T follicular helper cell (primary cell): ENCODE measurements at places on chromosomes 16 and 17.
A peak's percentile ranks its signal among the peaks of the same experiment; 100 is the strongest.

DNA sequence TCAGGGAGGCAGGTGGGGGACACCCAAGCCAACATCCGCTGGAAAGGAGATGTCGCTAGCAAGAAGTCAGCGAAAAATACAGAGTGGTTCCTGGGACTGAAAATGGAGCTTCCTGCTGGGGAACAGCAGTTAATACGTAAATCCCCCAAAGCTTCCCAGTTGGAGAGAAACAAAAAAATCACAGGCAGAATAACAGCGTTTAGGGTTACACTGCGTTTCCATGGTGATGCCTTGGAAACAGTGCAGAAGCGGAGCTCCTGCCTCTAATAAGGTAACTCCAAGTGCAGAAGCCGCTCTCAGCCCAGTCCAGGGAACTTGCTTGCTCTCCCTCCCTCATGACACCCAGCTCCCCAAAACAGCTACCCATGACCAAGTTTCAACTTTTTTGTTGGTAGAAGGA, 73.4 kb downstream of the PLD6 start:
- DNase-seq = no peak

GRCh38 chr17:6145946-6146345, 75.8 kb downstream of the WSCD1 start:
- DNase-seq = no peak

DNA sequence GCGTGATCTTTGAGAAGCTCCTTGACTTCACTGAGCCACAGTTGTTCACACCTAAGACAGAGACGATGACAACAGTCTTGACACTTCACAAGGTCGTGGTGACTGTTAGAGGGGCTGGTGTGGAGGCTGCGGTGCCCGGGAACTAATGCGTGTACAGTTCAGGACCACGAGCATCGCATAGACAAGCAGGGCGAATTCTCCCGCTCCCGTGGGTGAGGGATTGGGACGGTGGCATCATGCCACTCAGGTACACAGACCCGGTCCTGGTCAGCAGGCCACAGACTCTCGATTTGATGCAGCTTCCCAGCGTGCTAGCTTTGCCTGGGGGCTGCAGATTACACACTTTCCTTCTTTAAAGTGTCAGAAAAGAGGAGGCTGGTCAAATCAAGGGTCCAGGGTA, 24.7 kb downstream of the CEP295NL start:
- no peak for DNase-seq

DNA sequence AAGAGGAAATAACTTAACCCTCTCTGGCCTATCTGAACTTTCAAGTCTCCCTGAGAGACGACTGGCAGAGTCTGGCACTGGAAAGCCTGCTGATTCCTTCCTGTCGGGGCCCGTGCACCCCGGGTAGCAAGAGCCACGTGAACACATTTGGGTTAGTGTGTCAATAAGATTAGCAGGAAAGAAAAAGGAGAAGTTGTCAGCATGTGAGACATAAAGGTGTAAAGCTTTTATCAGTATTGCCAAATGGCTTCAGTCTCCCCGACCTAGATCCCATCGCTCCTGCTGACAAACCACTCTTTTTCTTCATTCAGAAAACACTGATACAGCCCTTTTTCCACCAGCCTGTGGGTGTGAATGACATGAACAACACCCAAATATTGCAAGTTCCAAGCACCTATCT, 74.4 kb downstream of the CCT6B start:
- no peak for DNase-seq

GRCh38 chr16:78396673-78397072, 297.2 kb downstream of the WWOX start:
- DNase-seq = no peak

DNA sequence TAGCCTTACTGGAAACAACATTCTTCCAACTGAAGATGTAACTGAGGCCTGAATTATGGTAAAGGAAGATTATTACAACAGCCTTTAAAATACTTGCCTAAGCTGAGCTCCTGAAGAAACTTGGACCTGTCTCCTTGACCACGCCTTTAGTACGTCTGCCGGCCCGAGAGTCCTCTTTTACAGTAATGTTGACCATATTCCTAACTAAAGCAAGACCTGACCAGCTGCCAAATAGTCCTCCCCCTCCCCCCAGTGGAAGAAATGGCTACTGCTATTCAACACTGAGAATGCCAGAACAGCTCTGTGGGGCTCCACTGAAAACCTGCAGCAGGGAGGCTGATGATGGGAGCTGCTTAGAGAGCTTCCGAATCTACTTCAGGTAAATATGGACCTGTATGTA, 12.6 kb upstream of the FOXJ1 start:
- DNase-seq = no peak

- DNase-seq = no peak
These were observed 375 bp upstream of the SPN start for GRCh38 chr16:29662729-29663015.

GRCh38 chr17:78105101-78105500, 23.5 kb downstream of the TMC6 start:
- DNase-seq = no peak

- no peak for DNase-seq
These were observed 59.7 kb upstream of the DHX40 start for GRCh38 chr17:59505610-59506276.

- no peak for DNase-seq
These were observed 25.3 kb downstream of the CTRB2 start for GRCh38 chr16:75181630-75182029.

- DNase-seq = no peak
These were observed 17.7 kb upstream of the SMURF2 start for GRCh38 chr17:64679710-64680216.

DNA sequence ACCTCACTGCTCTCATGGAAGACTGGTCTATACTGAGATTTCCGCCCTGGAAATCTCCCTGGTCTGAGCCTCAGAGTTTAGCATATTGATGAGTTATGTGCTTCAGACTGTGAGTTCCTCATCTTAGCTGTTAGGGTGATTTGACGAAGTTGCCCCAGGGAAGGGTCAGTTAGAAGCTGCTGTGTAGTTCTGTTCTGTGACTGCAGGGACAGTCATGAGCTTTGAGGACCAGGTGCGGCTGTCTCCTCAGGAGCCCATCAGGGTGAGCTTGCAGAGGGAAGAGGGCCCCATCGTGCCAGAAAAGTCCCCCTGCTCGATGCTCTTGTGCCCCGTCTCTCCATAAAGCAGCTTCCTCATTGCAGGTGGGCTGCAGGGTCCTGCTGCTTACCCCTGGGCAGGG, 28.3 kb upstream of the IL17C start:
- DNase-seq = no peak

GRCh38 chr17:3755335-3756030, 31.8 kb downstream of the HASPIN start:
- no peak for DNase-seq

- no peak for DNase-seq
These were observed 3.6 kb upstream of the KDM8 start for GRCh38 chr16:27199736-27200135.

DNA sequence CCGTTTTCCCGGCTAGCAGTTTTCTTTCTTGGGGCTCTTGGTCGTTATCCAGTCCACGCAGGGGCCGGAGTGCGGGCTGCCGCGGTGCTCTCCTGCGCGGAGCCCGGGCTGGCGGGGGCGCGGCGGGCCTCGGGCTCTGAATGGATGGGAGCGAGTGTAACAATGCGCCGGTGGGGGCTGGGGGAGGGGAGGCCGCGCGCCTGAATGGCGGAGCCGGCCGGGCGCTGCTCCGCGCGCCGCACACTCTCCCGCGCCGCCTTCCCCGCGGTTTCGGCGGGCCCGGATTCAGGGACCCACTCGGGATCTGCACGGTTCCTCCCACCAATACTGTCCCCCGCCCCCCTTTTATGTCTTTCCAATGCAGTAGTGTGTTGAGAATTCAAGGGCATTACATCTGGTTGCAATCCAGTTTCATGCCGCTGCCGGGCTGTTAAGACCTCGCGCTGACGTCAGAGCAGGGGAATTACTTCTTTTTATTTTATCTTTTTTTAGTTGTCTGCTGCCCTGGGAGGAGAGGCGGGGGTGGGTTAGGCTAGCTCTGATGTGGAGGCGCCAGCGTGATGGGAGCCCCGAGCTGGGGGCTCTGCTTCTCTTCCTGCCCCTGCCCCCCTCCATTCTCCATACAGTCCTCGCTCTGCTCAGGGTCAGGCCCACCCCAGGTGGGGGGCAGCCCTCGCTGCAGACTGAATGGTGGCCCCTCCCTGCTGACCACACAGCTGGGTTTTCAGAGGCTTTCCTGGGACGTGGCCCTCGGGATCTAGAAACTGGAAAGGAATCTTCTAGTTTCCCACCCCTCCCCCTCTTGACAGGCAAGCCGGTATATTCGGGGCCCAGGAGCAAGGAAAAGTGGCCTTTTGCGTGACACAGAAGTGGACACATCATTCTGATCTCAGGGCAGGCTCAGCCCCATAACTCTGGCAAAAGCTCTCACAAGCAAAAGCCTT, 1.8 kb downstream of the RAI1 start:
- peak; percentile 63 for DNase-seq

- DNase-seq = peak; percentile 50
These were observed 15.6 kb upstream of the AURKB start for GRCh38 chr17:8225813-8226535.

GRCh38 chr17:7929158-7930023, at the start of gene KCNAB3:
KCNAB3 (minus strand) TSS chr17:7929856; CDS start chr17:7929435, 421 bp downstream.
- peak; percentile 61 for DNase-seq

GRCh38 chr16:88480829-88481228, 27.7 kb downstream of the ZFPM1 start:
- no peak for DNase-seq

DNA sequence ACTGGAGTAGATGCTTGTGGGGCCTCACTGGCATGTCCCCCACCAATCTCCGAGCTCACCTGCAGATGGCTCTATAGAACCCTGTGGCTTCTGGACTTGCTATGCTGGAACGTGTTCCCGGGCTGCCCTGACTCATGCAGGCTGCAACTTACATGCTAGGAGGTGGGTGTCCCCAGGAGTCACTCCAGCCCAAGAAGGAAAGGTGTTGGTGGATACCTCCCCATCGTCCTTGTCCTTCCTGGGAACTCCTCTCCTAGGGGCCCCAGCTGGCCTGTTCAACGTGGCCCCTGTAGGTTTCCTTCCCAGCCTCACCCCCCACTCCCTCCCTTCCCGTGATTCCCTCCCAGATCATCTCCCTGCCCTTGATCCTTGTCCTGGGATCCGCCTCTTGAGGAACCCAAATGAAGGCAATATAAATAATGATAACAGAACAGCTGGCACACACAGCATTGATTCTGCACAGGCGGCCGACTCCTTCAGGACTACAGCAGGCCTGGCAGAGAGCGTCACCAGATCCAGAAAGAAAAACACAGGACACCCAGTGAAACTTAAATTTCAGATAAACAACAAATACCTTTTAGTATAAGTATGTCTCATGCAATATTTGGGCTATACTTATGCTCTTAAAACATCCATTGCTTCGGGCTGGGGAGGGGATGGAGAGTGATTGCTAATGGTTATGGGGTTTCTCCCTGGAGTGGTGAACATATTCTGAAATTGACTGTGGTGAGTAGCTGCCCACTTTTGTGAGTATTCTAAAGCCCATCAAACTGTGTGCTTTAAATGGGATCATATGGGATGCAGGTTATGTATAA, 221.1 kb upstream of the GSE1 start:
- no peak for DNase-seq

- DNase-seq = no peak
These were observed 24.7 kb upstream of the CES5A start for GRCh38 chr16:55899857-55900256.

GRCh38 chr16:81745704-81746558, 33.2 kb upstream of the PLCG2 start:
- DNase-seq = peak; percentile 60

- peak; percentile 41 for DNase-seq
These were observed 505 bp upstream of the COG1 start for GRCh38 chr17:73192206-73192893.
